ENCODE measurements at places on chromosomes 3 and 15.

GRCh38 chr15:70882361-70882760, 9.9 kb downstream of the THAP10 start:
- DNase-seq: peak; percentile 14

- no peak for DNase-seq
Measured at GRCh38 chr3:167100200-167100599, 279.9 kb downstream of the ZBBX start.

GRCh38 chr15:59522988-59523461, 85.0 kb downstream of the FAM81A start:
- DNase-seq: no peak

GRCh38 chr3:185502987-185503386, 4.2 kb upstream of the TMEM41A start:
- DNase-seq: no peak

GRCh38 chr3:186971578-186971977, 41.3 kb downstream of the ST6GAL1 start:
- no peak for DNase-seq

- peak; percentile 9 for DNase-seq
Measured at GRCh38 chr3:69948246-69948862, 51.2 kb upstream of the SAMMSON start.

DNA sequence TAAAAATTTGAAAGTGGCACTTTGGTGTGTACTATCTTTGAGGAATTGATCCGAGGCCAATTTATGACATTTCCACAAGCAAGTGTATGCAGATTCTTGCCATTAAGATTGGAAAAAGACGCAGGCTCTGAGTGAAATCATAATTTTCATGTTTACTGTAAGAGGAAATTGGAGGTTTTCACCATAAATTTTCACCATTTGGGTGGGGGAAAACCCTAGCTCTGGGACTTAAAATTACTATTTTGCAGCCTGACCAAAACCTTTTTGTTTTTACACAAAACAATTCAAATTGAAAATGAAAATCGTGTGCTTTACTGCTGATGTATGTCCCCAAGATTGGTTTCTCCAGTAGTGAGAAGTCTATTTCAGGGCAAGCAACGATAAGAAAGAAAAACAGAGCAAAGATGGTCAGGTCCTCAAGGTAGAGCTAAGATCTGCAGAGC, 282.6 kb downstream of the FOXP1 start:
- DNase-seq: no peak

GRCh38 chr3:178562143-178562946, 26.1 kb downstream of the KCNMB2 start:
- DNase-seq: no peak

- DNase-seq: no peak
Measured at GRCh38 chr3:31917303-31918005, 63.6 kb downstream of the OSBPL10 start.

GRCh38 chr3:10977892-10978510, 14.5 kb upstream of the SLC6A1 start:
- no peak for DNase-seq

DNA sequence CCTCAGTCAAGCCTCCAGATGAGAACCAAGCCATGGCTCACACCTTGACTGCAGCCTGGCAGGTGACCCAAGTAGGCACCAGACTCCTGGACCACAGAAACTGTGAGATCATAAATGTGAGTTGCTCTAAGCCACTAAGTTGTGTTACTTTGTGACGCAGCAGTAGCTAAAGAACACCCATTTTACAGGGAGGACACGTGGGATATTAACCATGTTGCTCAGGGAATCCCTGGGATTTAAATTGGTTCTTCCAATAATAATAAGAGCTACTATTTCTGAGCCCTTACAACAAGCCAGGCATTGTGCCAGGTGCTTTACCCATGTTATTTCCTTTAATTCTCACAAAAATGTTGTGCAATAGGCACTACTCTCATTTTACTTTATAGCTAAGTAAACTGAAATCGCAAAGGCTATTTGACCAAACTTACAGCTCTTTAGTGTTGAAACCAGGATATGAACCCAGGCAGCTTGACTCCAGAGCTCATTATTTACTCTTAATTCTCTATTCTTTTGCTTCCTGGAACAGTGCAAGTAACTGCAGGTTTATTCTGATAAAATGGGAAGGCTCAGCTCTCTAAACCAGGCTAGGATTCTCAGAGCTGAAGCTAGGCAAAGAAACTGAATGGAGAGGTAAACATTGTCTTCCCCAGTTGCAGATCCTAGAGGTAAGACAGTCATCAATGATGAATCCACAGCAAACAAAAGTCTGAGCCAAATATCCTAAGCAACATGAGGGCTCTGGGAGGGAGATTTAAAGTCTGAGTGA, 294.4 kb downstream of the KBTBD8 start:
- no peak for DNase-seq

- DNase-seq: no peak
Measured at GRCh38 chr15:98801234-98801561, 152.9 kb downstream of the IGF1R start.

DNA sequence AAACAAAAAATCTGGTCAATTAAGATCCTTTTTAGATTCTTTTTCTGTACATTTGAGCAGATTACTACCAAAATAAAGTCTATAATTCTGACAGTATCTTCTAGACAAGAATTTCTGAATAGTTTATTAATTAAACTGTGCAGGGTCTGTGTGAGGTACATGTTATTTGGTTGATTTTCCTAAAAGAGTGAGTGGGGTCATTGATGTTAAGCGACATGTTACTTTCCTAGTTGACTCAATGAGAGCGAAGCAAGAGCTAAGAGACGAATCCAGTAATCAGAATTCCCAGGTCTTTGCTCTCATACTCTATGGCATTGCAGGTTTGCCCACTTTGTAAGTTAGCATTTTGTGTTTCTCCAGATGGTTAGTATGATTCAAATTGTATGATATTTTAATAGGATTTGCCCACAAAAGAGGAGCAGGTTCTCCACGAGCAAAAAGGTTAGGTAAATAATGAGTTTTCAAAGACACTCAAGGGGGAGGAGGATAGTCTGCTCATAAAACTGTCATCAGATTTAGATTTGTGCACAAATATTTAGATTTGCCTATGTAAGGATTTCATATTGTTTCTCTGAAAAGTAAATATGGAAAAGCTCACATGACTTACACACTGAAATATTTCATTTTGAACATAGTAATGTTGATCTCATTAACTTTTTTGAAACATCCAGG, 217.2 kb upstream of the CGNL1 start:
- no peak for DNase-seq

- peak; percentile 14 for DNase-seq
Measured at GRCh38 chr3:131883086-131883485, 151.7 kb downstream of the CPNE4 start.

DNA sequence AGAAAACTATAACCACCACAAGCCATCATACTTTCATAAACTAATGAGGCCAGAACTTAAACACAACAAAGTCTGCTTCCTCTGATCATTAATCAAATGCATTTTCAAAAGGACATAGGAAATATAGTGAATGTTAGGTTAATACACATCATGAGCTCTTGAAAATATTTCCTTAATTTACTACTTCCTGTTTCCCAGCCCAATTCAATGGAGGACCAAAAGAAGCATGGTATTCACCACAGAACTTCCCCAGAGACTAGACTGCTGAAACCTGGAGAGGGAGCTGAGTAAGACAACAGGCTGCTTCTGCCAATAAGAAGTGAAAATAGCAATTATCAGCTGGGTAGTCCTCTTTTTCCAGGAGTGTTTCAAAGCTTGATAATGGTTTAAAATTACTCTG, 250.3 kb downstream of the ULK4 start:
- DNase-seq: no peak

DNA sequence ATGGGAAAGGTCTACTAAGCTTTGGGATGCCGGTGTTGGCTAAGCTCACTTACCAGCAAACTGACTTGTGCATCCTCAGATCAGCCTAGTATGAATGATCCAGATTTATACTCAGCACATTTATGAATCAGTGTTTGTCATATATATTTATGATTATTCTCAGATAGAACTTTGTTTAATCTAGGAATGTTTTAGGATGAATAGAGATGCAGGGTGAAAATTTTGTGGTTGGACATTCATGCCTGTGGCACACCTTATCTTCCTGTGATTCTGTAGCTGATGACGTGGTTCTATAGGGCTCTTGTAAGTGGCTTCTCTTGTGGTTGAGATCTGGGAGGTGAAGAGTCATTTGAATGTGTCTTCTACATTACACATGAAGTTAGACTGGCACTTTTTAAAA, 11.4 kb downstream of the CDIN1 start:
- peak; percentile 93 for DNase-seq

DNA sequence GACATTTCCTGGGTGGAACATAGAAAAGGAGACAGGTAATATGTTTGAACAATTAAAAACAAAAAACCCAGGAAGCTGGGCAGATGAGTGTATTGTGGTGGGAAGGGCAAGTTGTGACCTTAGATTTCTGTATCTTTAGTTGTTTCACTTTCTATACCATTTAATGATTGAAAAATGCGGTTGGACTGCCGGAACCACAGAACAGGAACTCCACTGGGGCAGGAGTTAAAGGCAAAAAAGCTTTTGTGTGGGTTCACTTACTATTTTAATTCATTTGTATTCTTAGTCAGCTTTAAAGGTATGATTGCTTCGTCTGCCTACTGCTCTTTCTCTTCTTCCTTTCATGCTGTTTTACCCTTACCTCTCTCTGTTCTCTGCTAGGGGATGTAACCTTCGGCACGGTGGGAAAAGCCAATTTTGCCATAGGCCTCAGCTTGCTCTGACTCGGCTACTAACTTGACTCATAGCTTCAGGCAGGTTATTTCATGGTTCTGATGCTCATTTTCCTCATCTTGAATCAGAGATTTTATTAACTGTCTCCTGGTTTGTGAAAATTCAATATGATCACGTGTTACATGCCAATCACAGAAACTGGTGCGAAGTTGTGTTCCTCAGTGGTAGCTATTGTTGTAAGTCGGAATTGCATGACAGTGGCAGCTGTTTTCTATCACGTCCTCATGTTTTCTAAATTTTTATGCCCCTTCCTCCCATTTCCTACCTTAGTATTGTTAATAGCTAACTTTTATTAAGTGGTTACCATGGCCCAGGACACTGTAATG, 1.6 kb upstream of the MCTP2 start:
- DNase-seq: peak; percentile 78

DNA sequence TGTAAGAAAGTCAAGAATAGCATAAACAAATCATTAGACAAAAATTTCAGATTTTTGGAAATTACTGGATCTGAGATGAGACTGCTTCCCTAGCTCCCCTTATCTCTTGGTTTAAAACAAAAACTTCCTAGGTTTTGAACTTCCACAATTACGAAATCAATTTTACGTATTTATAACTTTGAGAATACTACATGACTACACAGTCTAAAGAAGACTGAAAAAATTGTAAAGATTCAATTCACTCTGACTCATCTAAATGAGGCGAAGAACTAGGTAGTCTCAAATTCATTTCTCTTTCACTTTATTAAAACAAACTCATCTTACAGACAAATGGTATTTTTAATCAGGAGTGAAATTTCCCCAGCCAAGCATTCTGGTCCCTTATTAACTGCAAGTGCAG, 10.3 kb downstream of the CCDC54 start:
- peak; percentile 52 for DNase-seq

GRCh38 chr15:41872166-41872747, 21.6 kb downstream of the SPTBN5 start:
- DNase-seq: peak; percentile 46

- no peak for DNase-seq
Measured at GRCh38 chr3:19264424-19264823, 116.1 kb downstream of the KCNH8 start.

DNA sequence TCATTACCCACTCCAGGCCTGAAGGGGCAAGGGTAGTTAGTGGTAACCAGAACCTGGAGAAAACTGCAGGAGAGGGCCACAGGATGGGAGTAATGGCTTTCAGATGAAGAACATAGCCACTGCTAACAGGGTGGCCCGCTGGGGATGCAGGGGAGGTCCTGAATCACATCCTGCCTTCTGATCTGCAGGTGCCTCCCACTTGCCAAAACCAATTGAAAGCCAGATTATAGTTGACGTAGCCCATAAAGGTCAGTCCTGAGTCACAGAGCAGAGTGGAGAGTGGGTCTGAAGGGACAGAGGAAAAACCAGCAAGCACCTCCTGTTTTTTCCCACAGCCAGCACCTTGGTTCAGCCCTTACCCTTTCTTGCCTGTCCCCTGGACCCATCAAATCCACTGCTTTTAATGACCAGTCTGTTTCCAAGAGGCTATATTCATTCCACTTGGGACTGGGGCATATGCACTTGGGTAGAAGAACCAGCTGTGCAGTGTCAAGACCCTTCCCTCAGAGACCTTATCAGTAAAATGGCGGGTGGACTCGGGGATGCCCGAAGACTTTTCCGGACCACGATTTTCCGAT, 646 bp upstream of the SLC35G2 start:
- DNase-seq: no peak

GRCh38 chr15:80498652-80499051, 94.5 kb downstream of the ARNT2 start:
- no peak for DNase-seq

DNA sequence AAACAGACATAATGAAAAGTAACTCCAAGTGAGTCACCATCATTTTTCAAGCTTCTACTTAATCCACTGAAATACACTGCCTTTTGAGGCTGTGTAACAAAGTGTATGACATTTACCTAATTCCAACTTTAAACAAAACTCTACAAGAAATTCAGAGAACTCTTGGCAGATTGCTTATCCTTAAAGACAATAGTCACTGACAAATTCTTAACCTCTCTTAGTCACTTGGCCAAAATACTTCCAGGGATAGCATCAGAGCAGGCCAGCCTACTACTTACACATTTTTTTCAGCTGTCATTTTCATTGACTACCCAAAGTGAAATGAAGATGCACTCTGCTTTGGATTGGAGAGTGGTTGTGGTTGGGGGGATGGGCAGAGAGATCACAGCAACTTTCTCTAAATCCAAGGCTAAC, 3.6 kb downstream of the WWTR1 start:
- DNase-seq: peak; percentile 52

- DNase-seq: no peak
Measured at GRCh38 chr3:153315781-153316180, 153.8 kb downstream of the RAP2B start.

- no peak for DNase-seq
Measured at GRCh38 chr3:190826018-190826417, 36.5 kb downstream of the GMNC start.

- peak; percentile 21 for DNase-seq
Measured at GRCh38 chr3:42819351-42819965, 10.2 kb downstream of the ACKR2 start.

- DNase-seq: no peak
Measured at GRCh38 chr15:63576441-63576840, 20.7 kb upstream of the FBXL22 start.

DNA sequence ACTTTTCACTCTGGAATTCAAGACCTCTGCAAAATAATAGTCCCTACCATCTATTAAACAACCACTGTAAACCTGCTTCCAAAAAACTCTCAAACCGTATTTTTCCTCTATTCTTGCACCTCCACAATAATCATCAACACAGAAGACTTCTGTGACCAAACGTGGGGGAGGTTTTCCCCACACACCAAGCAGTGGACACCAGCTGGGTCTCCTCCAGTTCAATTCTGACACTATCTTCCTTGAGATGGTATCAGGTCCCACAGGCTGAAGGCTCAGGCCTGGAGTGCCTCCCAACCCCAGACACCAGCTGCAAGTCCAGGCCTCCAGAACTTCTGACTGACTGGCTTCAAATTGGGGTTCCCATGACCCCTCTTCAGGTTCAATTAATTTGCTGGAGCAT, 89.6 kb upstream of the RAP2B start:
- no peak for DNase-seq
